Iris pigment epithelial cell (primary cell): ENCODE measurements at places on chromosomes 1 and 21.

GRCh38 chr1:46053734-46054133 lies 78.7 kb downstream of the PIK3R3 start:
- DNase-seq, result peak; percentile 34

DNA sequence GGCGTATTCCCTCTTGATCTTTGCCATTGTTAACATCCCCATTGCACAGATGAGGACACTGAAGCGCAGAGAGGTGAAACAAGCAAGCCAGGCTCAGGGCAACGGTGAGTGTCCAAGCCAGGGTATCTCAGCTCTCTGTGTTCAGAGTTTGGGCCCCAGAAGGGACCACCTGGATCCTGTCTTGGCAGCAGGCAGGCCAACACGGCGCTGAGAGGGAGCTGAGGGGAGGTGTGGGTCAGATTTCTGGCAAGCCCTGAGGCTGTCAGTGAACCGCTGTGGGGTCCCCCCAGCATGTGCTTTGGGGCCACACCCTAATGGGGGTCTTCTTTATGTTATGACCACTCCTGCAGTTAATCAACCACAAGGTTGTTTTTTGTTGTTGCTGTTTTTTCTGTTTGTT lies 23.1 kb downstream of the NEK2 start:
- DNase-seq, result no peak

- DNase-seq, result no peak
Measured at GRCh38 chr1:92993581-92993980, 32.3 kb upstream of the DIPK1A start.

DNA sequence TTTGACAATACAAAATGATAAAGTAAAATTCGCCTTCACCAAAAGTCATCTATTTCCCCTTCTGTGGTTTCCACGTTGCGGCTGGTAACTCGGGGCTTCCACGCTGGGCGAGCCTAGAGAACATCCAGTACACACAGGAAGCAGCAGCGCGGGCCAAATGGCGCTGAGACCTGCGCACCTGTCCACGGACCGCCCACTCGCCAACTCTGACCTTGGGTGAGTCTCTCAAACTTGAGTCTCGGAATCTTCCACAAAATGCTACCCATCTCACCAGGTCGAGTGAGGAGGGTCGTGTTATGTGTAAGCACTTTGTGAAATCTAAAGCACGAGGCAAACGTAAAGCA lies 820 bp upstream of the TTF2 start:
- no peak for DNase-seq
